Trophoblast cell (in vitro differentiated cells and primary cell): ENCODE measurements at places on chromosomes 1 and 21.
A peak's percentile ranks its signal among the peaks of the same experiment; 100 is the strongest.

DNA sequence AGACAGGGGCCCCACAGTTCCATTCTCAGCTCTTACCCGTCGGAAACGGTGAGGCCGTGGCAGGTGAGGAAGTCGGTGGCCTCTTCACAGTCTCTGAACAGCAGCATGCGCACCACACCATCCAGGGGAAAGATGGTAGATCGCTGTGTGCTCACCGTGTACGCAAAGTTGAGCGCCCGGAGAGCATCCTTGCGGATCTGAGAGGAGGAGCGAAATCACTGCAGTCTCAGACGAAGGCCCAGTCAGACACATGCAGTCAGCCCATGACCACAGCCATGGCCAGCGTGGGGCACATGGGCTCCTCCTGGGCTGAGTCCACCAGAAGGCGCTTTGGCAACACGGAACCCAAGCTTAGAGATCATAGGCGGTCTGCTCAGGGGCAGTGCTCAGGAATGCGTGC lies 18.5 kb downstream of the MCM3AP start:
- no peak overlapping the region for H3K4me3 ChIP-seq
- DNase-seq, result no peak
- H3K27ac ChIP-seq, result no peak overlapping the region
- H3K36me3 ChIP-seq, result peaks cover 69% of the 10 kb centered on the region
- no peaks in the 10 kb centered on the region for H3K4me1 ChIP-seq
- H3K27me3 ChIP-seq, result no peaks in the 10 kb centered on the region

GRCh38 chr1:174103766-174104165 lies 55.6 kb upstream of the RABGAP1L start:
- H3K4me1 ChIP-seq, result no peaks in the 10 kb centered on the region
- no peaks in the 10 kb centered on the region for H3K36me3 ChIP-seq
- H3K4me3 ChIP-seq, result no peak overlapping the region
- H3K27ac ChIP-seq, result no peak overlapping the region
- peak; percentile 67 for DNase-seq

GRCh38 chr1:234953655-234954405 lies 174.8 kb downstream of the TOMM20 start:
- no peaks in the 10 kb centered on the region for H3K27me3 ChIP-seq
- peaks cover 25% of the 10 kb centered on the region for H3K4me1 ChIP-seq
- H3K36me3 ChIP-seq, result no peaks in the 10 kb centered on the region
- no peak overlapping the region for H3K4me3 ChIP-seq

GRCh38 chr1:187759825-187760333 lies 931.1 kb downstream of the PLA2G4A start:
- H3K27me3 ChIP-seq, result no peaks in the 10 kb centered on the region
- no peaks in the 10 kb centered on the region for H3K4me1 ChIP-seq
- no peaks in the 10 kb centered on the region for H3K36me3 ChIP-seq
- DNase-seq, result no peak
- H3K4me3 ChIP-seq, result no peak overlapping the region
- H3K27ac ChIP-seq, result no peak overlapping the region

DNA sequence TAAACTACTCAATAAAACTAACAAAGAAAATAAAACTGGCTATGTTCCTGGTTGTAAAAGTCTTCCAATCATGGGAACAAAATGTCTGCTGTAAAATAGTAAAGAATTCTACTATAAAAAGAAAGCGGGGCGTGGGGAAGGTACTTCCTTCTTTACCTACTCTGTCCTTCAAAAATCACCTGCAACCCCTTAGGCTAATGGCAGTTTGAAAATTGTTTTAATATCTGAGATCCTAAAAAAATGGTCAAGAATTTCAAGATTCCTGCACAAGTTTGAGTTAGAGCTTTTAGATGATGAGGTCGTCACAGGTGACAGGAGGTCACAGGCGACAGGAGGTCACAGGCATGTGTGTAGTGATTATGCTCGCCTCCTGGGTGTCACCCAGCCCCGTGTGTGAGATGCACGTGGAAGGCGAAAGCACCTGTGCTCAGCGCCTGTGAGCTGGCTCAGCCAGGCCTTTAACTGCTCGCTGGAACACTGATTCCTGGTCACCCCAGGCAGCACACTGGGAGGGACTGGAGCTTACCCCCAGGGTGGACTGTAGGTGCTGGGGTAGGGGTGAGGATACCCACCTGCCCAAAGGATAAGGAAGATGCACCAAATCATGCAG lies 18.6 kb upstream of the TMPRSS2 start:
- DNase-seq, result no peak
- no peaks in the 10 kb centered on the region for H3K27me3 ChIP-seq
- H3K36me3 ChIP-seq, result no peaks in the 10 kb centered on the region
- no peak overlapping the region for H3K27ac ChIP-seq
- no peak overlapping the region for H3K4me3 ChIP-seq

DNA sequence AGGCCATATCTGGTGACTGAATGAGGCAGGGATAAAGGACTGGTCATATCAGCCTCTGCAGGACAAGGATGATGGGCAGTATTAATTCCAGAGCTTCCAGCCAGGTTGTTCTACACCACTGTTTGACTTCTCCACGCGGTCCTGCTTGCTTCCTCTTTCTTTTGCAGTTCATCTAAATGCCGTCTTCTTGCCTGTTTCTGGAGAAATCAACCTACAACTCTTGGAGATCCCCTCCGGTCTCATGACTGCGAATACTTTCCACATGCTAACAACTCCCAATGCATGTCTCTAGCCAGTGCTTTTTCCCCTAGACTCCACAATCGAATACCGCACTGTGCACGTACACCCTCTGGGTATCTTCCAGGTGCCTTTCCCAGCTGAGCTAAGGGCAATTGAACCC lies 14.1 kb upstream of the TIAM1 start:
- peaks cover 11% of the 10 kb centered on the region for H3K4me1 ChIP-seq
- H3K36me3 ChIP-seq, result no peaks in the 10 kb centered on the region
- H3K27me3 ChIP-seq, result no peaks in the 10 kb centered on the region
- no peak overlapping the region for H3K27ac ChIP-seq
- H3K4me3 ChIP-seq, result no peak overlapping the region

GRCh38 chr1:86706018-86706635 lies 1.8 kb downstream of the SH3GLB1 start:
- no peak overlapping the region for H3K27ac ChIP-seq
- no peak overlapping the region for H3K4me3 ChIP-seq
- H3K4me1 ChIP-seq, result no peaks in the 10 kb centered on the region
- peak; percentile 55 for DNase-seq
- H3K27me3 ChIP-seq, result no peaks in the 10 kb centered on the region

GRCh38 chr1:82215056-82215852 lies 414.5 kb downstream of the ADGRL2 start:
- no peaks in the 10 kb centered on the region for H3K4me1 ChIP-seq
- no peak overlapping the region for H3K27ac ChIP-seq
- no peak overlapping the region for H3K4me3 ChIP-seq
- H3K27me3 ChIP-seq, result no peaks in the 10 kb centered on the region
- no peaks in the 10 kb centered on the region for H3K36me3 ChIP-seq

GRCh38 chr1:56414728-56415224 lies 164.6 kb downstream of the PLPP3 start:
- no peaks in the 10 kb centered on the region for H3K36me3 ChIP-seq
- peaks cover 22% of the 10 kb centered on the region for H3K4me1 ChIP-seq
- no peak overlapping the region for H3K27ac ChIP-seq
- H3K27me3 ChIP-seq, result no peaks in the 10 kb centered on the region

- no peaks in the 10 kb centered on the region for H3K36me3 ChIP-seq
- DNase-seq, result no peak
- H3K27ac ChIP-seq, result no peak overlapping the region
- no peaks in the 10 kb centered on the region for H3K27me3 ChIP-seq
Measured at GRCh38 chr1:182754543-182755314, 34.8 kb upstream of the NPL start.

DNA sequence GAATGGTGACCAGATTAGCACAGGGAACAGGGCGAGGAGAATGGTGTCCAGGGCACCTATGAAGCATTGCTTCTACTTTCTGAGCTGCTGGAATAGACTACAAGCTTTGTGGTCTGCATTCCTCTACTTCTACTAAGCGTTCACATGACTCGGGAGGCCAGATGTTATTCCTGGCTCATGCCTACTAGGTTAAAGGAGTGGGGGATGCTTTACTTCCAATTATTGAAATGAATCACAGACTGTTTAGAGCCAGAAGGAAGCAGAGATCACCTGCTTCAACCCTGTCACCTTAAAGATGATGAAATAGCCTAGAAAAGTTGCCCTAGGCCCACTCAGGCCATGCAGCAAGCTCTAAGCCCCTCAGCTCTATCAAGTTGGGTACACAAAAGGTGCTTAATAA lies 633.5 kb downstream of the KIF26B start:
- H3K36me3 ChIP-seq, result no peaks in the 10 kb centered on the region
- peaks cover 23% of the 10 kb centered on the region for H3K4me1 ChIP-seq
- peak overlapping the region; percentile 72 for H3K27ac ChIP-seq

DNA sequence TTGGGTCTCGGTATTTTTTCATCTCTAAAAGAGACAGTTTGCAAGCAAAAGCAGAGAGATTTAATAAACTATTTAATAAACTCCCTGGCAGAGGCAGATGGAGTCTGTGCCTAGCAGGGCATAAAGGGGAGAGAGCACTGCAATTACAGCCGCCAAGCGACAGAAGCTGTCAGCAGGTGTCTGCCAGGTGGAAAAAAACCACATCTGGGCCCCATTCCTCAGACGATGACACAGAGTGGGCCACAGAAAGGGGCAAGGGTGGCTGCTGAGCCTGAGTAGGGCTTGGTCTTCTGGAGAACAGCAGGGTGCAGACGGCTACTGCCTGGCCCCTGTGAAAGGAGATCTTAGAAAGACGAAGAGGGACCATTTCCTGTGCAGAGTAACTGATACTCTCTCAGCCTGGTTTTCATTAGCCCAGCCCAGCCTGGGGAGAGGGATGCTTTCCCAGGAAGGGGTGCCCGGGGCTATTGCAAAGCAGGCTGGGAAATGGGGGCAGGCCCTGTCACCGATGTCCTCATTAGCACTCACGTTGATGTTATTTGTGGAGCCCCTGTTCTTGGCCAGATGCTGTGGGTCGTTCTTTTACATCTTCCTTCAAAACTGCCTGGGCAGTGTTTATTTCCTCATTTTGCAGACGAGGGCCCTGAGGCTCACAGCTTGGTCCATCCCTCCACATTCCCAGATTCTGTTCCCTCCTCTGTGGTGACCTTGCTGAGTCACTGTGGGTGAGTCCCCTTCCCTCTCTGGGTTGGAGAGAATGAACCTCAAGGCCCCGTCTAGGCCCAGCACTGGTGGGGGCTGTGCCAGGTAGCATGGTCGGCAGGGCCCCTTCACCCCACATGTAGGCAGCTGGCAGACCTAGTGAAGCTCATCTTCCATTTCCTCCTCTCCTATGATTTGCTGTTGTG lies 472.7 kb downstream of the PTPRU start:
- peaks cover 3% of the 10 kb centered on the region for H3K27me3 ChIP-seq
- H3K27ac ChIP-seq, result no peak overlapping the region
- no peak overlapping the region for H3K4me3 ChIP-seq
- peaks cover 2% of the 10 kb centered on the region for H3K4me1 ChIP-seq
